ENCODE measurements at places on chromosomes 6 and 20.

- no peak for DNase-seq
These were observed 63.6 kb upstream of the KIF25 start for GRCh38 chr6:167933847-167934246.

GRCh38 chr6:70797625-70798024 is 129.9 kb downstream of the SMAP1 start:
- no peak for DNase-seq

DNA sequence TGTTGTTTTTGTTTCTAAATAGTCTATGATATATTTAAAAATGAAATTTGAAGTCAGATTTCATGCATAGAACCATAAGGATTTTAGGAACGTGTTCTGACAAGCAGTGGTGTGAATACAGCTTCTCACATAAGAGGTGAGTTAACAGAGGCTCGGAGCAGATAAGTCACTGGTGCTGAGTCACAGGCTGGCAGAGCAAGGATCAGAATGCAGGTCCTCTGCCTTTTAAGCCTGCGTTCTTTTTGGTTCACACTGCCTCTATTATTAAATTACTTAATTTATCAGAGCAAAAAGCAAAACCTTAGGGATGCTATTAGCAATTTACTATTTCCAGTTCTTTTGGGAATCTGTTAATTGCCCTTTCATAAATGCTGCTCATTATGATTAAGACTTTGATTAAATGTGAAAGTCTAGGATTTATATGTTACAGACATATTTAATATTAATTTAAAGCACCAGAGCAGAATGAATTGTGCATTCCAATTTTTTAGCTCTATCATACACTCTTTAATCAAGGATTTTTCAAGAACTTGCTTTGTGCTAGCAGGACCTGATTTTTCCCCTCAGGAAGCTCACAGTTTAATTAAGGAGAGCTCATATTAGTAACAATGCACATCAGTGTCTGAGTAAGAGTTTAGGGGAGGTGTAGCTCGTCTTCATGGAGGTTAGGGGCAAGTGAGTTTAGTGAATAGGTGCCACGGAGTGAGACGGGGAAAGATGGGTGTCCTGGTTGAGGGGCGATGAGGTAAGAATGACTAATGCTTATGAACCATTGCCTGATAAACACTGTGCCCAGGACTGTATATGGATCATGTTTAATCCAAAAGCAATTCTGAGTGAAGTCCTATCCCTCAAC is 212.7 kb upstream of the AGPAT4 start:
- no peak for DNase-seq

- DNase-seq = no peak
These were observed 39.3 kb upstream of the OSTM1 start for GRCh38 chr6:108113557-108114519.

DNA sequence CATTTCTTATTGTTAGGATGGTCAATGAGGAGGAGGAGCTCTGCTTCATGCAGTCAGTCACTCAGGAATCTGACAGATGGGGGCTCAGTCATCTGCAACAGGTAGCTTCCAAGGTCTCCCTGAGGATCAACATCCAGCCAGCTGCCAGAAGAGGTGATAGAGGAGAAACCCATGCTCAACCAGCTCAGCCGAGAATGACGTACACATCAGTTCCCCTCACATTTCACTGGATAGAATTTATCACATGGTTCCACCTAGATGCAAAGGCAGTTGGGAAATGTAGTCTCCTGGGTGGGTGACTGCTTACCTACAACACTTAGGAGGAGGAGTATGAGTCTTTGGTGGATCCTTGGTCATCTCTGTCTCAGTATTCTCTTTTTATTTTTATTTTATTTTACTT is 144.5 kb downstream of the CEBPB start:
- DNase-seq = no peak

DNA sequence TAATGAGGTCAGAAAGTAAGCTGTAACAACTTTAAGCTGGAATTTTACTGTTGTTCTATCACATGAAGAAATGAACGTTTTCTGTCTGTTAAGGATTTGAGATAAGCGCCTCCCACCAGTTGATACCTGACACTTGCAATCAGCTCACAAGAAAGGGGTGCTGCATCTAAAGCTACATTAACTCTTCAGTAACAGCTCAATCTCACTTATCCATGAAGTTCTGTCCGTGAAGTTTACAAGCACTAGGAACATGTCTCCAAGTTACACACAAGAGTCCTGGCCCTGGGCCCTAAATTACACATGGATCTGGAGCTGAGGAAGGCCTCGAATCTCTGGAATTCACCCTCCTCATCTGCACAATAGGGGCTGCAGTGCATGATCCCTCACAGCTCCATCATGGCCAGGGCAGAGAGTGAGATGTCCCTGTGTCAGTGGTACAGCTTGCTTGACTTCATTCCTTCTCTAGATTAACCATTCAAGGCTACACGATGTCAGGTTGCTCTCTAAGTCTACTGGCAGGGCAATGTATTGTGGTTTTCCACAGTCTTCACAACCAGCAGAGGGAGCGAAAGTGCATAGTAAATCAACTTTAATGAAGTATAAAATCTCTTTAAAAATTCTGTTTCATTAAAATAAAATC is 182.4 kb upstream of the MCHR2 start:
- DNase-seq = no peak

- no peak for DNase-seq
These were observed 43.6 kb downstream of the REPS1 start for GRCh38 chr6:138944412-138944811.

DNA sequence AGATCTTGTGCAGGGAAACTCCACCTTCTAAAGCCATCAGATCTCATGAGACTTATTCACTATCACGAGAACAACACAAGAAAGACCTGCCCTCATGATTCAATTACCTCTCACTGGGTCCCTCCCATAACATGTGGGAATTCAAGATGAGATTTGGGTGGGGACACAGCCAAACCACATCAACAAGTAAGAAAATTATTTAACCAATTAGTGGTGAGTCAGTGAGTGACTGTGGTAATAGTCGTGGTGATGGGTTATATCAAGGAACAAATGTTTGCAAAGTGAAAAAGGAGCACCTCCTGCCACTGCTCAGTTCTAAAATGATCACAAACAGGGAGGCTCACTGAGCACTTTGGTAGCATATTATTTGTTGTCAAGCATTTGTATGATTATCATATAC is 20.6 kb downstream of the EPM2A start:
- DNase-seq = no peak

- DNase-seq = no peak
These were observed 1.7 kb upstream of the ADGRF5 start for GRCh38 chr6:46923476-46923875.

DNA sequence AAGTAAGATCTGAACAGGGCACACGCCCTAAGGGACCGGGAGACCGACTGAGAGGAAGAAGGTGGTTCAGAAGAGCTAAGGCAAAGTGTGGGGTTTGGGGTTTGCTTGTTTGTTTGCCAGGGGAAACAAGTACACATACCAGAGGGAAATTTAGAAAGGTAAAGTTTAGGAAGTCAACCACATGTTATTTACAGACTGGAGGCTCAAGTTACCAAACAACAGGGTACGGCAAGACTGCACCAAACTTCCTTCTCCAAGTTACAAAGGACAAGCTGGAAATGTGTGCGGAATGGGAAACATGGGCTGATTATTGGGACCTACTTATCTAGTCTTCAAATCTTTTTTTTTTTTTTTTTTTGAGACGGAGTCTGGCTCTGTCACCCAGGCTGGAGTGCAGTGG is 11.2 kb downstream of the PREP start:
- DNase-seq = no peak

- DNase-seq = no peak
These were observed 259.6 kb upstream of the PLN start for GRCh38 chr6:118288355-118289124.

DNA sequence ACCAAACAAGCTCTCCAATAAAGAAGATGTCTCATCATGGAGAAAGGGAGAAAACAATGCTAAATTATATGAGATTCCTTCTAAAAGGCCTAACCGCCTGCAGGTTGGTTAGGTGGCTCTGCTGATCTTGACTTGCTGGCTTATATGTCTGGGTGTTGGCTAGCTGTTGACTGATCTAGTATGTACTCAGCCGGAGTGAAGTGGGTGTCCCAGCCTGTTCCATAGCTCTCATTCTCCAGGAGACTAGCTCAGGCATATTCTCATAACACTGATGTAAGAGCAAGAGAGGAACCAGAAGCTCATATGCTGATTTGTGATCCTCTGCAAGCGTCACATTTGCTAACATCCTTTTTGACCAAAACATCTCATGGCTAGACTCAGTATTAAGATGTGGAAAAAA is 473.0 kb downstream of the BMP2 start:
- no peak for DNase-seq
